NCI-H2227 treated with DMSO at 0.1 percent for 48 hours (cell line): ENCODE measurements at places on chromosomes 16 and 17.

DNA sequence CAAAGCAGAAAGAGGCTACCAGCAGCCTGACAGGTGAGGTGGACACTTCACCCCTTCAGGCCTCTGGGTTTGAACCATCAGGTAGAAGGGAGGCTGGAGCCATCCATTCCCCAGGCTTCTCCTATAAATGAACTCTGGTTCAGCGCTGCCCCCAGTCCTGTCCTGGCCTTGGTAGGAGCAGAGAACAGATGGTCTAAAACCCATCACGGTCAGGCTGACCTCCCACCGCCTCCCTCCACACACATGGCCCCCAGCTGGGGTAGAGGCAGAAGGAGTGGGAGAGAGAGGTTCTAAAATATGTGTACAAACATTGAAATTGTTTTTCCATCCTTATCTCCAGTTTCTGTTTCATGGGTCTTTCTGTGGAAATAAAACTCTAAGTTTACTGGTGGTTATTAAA, 59.7 kb upstream of the DNAJA2 start:
- DNase-seq: no peak

GRCh38 chr17:74172700-74173099, 30.8 kb upstream of the RPL38 start:
- DNase-seq: no peak

GRCh38 chr17:71764505-71764904, 356.3 kb upstream of the SOX9 start:
- DNase-seq: no peak

- no peak for DNase-seq
Observed at GRCh38 chr16:31529108-31529936, 1.6 kb downstream of the AHSP start.

- no peak for DNase-seq
Observed at GRCh38 chr16:80065541-80065940, 465.0 kb upstream of the MAF start.

DNA sequence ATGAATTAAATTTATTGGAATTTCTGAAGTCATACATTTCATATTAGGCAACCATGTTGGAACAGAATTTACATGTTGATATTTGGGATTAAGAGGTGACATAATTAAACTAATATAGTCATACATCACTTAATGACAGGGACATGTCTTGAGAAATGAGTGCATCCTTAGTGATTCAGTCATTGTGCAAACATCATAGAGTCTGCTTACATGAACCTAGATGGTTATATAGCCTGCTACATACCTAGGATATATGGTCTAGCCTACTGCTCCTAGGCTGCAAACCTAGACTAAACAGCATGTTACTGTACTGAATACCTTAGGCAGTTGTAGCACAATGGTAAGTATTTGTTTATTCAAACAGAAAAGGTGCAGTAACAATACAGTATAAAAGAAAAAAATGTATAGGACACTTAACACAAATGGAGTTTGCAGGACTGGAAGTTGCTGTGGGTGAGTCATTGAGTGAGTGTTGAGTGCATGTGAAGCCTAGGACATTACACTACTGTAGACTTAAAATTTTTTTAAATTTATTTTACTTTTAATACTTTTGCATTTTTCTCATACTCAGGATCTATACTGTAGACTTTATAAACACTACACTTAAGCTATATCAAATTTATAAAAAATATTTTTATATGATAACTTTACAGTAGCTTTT, 85.6 kb downstream of the OMG start:
- DNase-seq: no peak

DNA sequence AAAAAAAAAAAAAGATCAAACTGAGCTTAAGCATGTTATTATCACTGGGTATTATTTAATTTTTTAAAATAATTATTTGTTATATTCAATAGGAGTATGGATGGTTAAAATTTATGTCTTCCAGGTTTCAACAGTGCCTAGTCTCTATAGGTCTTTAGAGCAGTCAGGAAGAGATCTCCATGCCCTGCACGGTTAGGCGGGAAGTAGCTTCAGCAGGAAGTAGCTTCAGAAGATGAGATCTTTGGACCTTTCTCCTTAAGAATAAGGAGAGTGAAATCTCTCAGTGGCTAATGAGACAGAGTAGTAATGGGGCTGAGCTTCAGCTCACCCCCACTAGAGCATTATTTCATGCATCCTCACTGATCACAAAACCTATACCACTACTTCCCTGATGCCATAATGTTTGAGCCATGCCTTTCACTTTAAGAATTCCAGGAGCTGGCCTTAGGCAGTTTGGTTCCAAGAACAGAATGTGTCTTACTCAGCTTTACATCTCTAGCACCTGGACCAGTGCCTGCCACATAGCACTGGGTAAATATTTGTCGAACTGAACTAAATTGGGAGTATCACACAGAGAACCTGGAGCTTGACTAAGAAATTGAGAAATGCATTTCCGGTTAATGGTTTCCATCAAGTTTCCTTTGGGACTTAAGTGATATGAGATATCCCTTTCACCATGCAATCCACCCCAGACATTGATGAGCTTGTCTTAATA, 43.5 kb downstream of the SCPEP1 start:
- DNase-seq: no peak

DNA sequence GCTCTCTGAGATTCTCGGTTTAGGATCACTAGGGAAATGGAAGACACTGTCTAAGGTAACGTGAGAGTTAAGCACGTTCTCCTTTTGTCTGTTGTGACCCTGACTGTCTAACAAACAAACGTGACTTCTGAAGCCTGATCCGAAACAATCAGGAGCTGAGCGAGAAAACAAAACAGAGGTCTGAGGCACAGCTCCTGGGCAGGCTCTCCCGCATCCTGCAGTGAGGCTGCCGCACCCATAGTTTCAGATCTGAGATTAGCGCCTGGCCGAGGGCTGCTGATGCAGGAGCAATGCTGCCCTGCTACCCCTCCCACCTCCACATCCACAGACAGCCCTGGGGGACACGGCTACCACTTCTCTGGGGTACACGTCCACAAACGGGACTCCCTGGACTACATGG, 46.7 kb downstream of the RNF157 start:
- DNase-seq: no peak

GRCh38 chr17:4856271-4856936, 23.3 kb downstream of the MINK1 start:
- DNase-seq: no peak

DNA sequence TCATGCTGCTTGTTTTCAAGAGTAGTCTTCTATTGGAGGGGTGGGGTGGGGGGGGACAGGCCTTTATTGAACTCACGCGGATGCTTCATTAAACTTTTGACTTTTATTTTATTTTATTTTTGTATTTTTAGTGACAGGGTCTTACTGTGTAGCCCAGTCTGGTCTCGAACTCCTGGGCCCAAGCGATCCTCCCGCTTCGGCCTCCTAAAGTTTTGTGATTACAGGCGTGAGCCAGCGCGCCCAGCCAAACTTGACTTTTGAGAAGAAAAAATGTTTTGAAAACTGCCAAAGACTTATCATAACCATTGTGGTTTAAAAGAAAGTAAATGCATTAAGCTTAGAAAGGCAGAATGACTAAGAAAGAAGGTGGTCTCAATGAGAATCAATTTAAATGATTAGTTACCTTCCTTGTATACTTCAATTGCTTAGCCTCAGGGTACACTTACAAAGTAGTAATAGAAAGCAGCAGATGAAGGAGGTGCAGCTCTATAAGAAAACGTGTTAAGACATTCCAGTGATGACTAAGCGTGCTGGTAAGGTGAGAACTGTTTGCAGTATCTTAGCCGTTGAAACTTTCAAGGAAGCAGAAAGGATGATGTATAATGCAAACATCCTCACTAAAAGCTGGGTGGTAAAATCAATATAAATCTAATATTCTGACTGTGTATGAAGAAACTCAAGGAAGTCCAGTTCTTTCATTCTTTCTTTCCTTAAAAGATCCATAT, 1.2 kb downstream of the AP2B1 start:
- DNase-seq: peak; percentile 3

DNA sequence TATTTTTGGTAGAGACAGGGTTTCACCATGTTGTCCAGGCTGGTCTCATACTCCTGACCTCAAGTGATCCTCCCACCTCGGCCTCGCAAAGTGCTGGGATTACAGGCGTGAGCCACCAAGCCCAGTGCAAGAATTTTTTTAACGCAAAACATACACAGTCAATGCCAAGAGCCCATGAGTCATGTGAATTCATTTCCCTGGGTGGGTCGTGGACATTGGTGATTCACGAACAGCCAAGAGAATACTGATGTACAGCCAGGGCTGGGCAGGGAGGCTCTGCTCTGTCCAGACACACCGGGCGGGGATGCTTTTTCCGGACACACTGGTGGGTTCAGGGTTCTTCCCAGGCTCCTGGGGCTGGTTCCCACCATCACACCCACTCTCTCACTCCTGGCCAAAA, 17.7 kb downstream of the SLC38A8 start:
- DNase-seq: no peak

GRCh38 chr16:66416939-66417700, 10.0 kb upstream of the BEAN1 start:
- DNase-seq: no peak

DNA sequence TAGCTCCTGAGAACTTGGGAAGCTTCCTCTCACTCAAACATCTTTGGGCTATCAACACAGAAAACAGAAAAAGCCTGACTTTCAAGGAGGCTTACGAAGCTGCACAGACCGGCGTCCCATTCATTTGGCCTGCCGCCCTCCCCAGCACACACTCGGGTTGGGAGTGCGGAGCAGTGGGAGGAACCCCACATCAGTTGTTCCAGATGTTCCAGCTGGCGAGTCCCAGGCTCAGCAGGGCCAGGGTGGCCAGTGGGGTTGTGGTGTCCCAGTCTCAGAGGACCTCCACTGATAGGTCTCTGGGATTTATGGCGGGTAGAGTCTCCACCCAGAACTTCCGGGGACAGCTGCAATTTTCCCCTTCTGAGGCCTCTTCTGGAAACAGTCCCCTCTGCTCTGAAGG, 43.1 kb upstream of the DLX4 start:
- no peak for DNase-seq

GRCh38 chr16:66832661-66833305, 2.0 kb upstream of the NAE1 start:
- DNase-seq: no peak

DNA sequence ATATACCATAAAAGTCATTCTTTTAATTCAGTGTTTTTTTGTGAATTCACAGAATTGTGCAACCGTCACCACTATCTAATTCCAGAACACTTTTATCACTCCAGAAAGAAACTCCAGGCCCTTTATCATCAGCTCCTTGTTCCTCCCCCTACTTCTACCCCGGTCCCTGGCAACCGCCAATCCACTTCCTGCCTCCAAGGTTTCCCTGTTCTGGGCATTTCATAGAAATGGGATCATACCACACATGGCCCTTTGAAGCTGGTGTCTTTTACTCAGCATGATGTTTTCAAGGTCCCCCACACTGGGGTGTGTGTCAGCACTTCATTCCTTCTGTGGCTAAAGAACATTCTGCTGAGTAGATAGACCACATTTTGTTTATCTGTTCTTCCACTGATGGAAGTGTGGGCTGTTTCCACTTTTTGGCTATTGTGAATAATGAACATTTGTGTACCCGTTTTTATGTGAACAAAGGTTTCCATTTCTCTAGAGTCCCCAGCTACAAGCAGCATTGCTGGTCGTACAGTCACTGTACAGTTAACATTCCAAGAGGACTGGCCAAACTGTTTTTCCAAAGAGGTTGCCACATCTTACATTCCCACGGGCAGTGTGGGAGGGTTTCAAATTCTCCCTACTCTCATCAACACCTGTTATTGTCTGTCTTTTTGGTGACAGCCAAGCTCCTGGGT, 75.8 kb upstream of the ZNF469 start:
- no peak for DNase-seq

- DNase-seq: no peak
Observed at GRCh38 chr17:83180996-83181481, 101.6 kb downstream of the METRNL start.

- DNase-seq: no peak
Observed at GRCh38 chr16:68660359-68660795, 15.3 kb downstream of the CDH3 start.

- DNase-seq: no peak
Observed at GRCh38 chr16:80687606-80688005, 116.8 kb downstream of the CDYL2 start.

DNA sequence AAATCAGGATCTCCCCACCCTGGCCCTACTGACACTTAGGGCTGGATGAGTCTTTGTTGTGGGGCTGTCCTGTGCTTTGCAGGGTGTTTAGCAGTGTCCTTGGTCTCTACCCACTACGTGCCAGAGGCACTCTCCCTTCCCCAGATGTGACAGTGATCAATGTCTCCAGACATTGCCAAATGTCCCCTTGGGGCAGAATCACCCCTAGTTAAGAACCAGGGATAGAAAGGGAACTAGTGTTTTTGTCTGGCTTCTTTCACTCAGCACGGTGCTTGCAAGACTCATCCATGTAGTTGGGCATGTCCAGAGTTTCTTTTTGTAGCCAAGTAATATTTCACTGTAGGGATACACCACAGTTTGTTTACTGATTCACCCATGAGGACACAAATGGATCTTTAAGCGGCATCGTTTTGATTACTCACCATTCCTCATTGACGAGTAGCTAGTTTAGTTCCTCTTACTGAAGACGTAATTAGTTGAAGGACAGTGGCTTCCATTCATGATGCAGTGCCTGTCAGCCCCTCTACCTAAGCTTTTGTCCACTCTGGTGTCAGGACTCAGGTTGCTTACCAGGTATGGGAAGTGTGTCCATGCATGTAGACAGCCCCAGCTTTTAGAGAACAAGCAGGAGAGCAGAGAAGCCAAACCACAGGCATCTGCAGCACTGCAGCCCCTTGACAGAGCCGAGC, 26.0 kb upstream of the ITGB4 start:
- no peak for DNase-seq

- DNase-seq: no peak
Observed at GRCh38 chr17:73194514-73195222, 1.8 kb downstream of the COG1 start.

DNA sequence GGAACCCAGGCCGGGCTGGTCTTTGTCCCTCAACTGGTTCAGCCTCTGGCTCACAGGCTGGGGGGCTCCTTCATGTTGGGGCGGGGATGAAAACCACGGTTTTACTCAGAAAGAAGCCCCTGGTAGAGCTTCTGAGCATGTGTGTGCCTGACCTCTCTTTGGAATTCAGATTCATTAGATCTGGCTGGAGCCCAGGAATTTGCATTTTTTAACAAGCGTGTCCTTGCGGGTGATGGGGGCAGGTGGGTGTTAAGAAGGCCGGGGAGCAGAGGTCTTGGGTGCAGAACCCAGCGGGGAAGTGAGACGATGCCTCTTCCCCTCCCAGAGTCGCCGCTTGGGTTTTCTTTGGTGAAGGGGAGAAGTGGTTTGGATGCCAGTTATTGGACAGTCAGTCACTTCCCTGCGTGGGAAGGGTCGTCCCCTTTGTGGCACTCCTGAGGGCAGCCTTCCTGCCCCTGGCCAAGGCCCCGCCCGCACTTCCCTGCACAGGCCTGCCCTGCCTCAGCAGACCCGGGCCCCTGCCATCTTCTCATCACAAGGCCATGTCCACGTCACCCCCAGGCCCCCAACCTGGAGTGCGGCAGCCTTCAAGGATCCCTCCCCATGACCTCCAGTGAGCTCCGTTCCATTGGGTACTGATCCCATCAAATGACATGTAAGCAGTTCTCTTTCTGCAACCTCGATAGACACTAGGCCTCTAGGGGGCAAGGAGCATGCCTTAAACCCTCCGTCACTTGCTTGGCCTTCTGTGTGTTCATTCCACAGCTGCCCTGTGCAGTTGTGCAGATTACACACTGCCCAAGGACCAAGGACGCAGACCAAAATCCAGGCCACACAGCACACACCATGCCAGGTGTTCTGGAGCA, 177.7 kb upstream of the CIBAR2 start:
- DNase-seq: no peak

GRCh38 chr17:17748179-17748578, 66.9 kb downstream of the RAI1 start:
- DNase-seq: no peak
